ENCODE measurements at places on chromosomes 13 and 19. TPM values are rescaled to one million over a fixed set of nuclear protein-coding genes. Genes with fewer than 3 reads are reported as not detected.

ZNF548 gene
- 12.1 TPM for total RNA-seq

SULT2B1 gene
- total RNA-seq: not detected

MED4 gene
- total RNA-seq: 24.4 TPM

SPRED3 gene
- total RNA-seq: 5.3 TPM

PAF1 gene
- 45.0 TPM for total RNA-seq

ODAD3 gene
- total RNA-seq: 0.28 TPM

SYNGR4 gene
- not detected for total RNA-seq

NBEA gene
- 4.6 TPM for total RNA-seq

SIRT2 gene
- total RNA-seq: 44.0 TPM

IRGC gene
- total RNA-seq: not detected

KIR2DL1 gene
- total RNA-seq: not detected

HMG20B gene
- total RNA-seq: 78.4 TPM

FAM216B gene
- not detected for total RNA-seq

MEF2B gene
- total RNA-seq: not detected

C1QTNF9 gene
- total RNA-seq: not detected
